ENCODE measurements at places on chromosomes 12 and 14. TPM values are rescaled to one million over a fixed set of nuclear protein-coding genes. Genes with fewer than 3 reads are reported as not detected.

- DNase-seq = no peak
Observed at GRCh38 chr14:84493779-84494178, 1036.2 kb upstream of the FLRT2 start.

- DNase-seq = no peak
Observed at GRCh38 chr14:82935691-82936090, 1402.0 kb upstream of the SEL1L start.

DNA sequence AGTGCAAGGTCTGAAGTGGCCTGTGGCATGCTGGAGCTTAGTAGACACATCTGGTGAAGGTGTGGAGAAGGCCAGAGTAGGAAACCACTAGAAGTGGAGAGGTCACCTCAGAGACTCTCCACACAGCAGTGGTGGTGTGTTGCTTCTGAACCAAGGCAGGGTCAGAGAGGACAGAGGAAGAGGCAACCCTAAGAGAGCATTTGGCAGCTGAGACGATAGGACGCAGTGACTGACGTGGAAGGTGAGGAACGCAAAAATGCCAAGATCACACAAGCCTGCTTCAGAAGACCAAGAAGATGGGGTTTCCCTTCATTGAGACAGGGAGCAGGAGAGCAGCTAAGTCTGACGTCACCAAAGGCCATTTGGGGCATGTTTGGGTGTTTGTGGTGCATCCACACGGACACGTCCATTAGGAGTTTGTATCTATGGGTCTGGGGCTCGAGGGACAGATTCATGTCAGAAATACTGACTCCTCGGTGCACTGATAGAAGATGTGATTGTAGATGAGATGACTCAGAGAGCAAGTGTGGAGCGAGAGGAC lies 338.1 kb downstream of the CACNA1C start:
- DNase-seq = no peak

DNA sequence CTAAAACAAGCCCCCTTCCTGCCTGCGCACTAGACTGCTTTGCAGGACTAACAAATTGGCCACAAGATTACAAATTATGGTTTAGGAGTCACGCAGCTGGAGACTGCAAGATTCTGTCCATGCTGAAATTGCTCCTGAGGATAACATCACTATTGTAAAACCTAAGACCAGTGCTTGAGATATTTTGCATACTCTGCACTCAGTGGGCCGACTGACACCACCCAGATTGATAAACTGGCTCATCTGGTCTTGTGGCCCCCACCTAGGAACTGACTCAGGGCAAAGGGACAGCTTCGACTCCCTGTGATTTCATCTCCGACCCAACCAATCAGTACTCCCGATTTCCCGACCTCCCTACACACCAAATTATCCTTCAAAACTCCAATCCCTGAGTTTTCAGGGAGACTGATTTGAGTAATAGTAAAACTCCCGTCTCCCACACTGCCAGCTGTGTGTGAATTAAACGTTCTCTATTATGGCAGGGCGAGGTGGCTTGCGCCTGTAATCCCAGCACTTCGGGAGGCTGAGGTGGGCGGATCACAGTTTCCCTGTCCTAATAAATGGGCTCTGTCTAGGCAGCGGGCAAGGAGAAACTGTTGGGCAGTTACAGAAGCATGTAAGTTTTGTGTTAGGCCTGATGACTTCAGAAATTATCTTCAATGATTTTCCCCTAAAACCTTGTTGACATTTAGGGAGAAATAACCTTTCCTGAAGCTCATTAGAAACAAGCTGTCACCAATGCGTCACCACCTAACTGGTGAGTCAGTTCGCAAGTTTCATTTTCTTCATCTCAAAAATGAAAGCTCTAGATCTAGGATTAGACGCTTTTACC lies 5.3 kb upstream of the UBC start:
- no peak for DNase-seq

- DNase-seq = no peak
Observed at GRCh38 chr14:91975763-91976162, 28.3 kb upstream of the FBLN5 start.

- no peak for DNase-seq
Observed at GRCh38 chr12:128507470-128507869, 240.5 kb downstream of the TMEM132C start.

GRCh38 chr12:96219700-96220206 lies 25.6 kb downstream of the ELK3 start:
- DNase-seq = no peak

GRCh38 chr14:75182821-75183220 lies 6.4 kb upstream of the TMED10 start:
- no peak for DNase-seq

Gene SDS
- polyA plus RNA-seq = 0.31 TPM

DNA sequence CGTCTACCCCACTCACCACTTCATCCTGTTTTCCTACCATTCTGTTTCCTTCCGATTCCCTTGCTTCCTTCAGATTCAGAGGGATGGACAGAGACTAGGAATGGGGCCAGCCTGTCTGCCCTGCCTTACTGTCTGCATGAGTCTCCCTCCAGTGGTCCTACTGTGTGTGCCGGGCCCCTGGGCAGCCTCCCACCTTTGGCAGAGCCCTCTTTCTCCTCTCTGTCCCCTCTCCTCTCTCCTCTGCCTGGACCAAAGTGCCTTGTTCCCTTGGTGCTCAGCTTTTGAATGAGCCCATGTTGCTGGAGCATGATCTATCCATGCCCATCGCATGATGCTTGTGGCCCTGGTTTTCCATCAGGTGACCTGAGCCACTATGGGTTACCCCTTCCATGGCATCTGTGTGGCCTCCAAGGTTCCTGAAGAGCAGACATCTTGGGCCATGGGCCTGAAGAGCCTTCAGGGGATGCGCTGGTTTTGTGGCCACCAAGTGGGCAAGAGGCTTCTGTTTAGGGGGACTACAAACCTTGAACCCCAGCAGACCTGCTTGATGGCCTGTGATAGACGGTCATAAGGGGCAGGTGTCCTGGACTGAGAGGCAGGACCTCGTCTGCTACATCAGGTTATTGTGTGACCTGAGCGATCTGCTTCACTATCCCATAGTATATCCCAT lies 54.2 kb upstream of the BCL11B start:
- DNase-seq = no peak

- DNase-seq = no peak
Observed at GRCh38 chr14:105847400-105847799, 321.0 kb downstream of the TMEM121 start.

Gene TAS2R31
- 0.82 TPM for polyA plus RNA-seq

DNA sequence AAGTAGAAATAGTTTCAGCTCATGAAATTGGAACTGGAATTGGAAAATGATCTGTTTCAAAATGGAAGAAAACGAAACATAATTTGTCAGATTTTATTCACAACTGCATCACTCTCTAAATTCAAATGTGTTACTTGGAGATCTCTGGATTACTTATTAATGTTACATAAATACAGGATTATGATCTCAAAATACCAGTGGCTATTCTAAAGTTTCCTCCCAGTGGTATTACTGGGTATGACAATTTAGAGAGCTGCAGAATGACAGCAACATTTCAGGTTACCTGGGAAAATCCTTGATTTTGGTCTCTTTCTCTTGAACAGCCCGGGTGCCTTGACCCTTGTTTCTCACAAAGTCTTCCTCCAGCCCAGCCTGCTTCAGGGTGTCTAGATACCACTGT lies 14.2 kb downstream of the FAM161B start:
- DNase-seq = no peak

DNA sequence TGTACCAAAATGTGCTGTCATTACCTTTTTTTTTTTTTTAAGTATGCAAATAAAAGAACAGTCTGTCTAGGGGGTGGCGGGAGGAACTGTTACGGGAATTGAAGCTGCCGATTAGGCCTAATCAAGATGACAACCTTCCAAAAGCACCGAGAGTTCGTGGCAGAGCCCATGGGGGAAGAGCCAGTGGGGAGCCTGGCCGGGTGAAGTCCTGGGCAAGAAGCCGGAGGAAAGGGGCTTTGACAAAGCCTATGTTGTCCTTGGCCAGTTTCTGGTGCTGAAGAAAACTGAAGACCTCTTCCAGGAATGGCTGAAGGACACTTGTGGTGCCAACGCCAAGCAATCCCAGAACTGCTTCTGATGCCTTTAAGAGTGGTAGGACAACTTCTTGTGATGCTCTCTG lies 42.6 kb downstream of the ACTN1 start:
- DNase-seq = no peak

DNA sequence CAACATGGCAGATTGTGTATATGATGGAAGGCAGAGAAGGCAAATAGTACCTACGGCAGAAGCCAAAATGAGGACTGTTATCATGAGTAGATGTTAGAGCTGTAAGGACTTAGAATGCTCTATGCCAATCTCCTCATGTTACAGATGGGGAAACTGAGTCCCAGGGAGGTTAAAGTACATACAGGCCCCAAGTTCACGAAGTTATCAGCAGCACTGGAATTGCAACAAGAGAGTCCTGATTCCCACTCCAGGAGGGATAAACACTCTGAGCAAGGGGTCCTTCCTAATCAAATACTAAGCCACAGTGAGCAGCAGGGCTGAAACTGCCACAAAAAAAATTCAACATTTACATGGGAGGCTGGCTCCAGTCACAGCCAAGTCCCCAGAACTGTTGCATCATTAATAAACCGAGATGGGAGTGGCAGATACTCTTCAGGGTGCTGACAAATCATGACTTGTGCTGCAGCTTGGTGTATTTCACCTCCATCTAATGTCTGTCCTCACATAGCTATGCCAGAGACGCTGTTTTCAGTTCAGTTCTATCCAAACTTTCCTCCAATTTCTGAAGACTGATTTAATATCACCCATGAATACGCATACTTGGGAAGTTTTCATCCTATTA lies 24.2 kb downstream of the NUAK1 start:
- no peak for DNase-seq

Gene BCL2L2
- polyA plus RNA-seq = 53.8 TPM

Gene CMA1
- polyA plus RNA-seq = not detected

- DNase-seq = no peak
Observed at GRCh38 chr12:26058308-26058707, 66.5 kb downstream of the BHLHE41 start.

DNA sequence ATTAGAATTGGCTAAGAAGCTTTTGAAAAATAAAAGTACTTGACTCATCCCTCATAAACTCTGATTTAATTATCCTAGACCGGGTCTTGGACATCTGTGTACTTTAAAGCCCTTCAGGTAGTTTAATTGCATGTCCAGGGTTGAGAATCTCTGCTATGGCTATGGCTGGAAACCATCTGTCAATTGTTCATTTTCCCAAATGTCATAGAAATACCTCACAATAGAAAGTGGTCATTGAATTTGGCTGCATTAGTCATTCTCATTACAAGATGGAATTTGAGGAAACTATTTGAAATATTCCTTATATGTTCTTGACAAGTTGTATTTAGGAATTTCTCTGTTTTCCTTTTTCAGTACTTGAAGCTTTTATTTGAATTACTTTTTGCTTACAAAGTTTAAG lies 111.3 kb downstream of the TSHR start:
- no peak for DNase-seq

- no peak for DNase-seq
Observed at GRCh38 chr12:132544080-132544397, 54.1 kb downstream of the FBRSL1 start.

Gene GARIN6
- not detected for polyA plus RNA-seq

DNA sequence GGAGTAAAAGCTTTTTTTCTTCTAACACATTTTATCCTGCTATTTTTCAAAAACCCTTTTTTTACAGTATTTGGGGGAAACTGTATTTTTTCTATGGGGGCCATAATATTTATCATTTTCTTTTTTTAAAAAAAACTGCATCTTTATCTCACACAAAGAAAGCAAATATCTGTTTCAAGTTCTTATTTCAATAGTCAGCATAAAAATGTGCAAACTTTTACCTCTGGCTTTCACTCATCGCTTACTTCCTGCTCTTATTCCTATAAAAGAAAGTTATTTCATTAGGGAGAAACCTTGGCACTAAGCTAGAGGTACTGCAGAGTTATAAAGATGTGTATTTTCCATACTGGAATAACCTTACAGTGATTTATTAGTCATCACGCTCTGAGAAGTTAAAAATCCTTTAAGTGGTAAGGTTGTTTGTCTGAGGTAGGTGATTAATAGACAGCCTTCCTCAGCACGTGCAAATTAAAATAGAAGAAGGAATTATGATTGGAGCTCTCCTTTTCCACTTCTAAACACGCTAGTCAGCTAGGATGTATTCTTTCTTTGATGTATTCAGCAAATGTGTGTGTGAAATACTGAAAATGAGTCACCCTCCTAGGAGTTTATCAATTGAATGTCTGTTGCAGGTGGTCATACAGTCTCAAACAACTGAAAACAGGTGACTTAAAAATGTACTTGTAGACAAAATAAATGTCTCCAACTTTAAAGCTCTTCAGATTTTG lies 461.0 kb downstream of the GXYLT1 start:
- DNase-seq = no peak

DNA sequence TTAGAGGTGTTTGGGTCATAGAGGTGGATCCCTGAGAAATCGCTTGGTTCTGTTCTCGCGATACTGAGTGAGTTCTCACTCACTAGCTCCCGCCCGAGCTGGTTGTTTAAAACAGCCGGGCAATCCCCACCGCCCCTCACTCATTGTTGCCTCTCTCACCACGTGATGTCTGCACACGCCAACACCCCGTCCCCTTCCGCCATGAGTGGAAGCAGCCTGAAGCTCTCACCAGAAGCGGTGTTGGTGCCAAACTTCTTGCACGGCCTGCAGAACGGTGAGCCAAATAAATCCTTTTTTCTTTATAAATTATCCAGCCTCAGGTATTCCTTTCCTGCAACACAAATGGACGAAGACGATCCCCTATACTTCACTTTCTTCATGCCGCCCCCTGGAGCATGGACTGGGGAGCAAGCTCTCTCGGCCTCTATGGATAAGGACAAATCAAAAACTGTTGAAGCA lies 45.4 kb upstream of the CCND2 start:
- no peak for DNase-seq

Gene NPFF
- polyA plus RNA-seq = not detected

DNA sequence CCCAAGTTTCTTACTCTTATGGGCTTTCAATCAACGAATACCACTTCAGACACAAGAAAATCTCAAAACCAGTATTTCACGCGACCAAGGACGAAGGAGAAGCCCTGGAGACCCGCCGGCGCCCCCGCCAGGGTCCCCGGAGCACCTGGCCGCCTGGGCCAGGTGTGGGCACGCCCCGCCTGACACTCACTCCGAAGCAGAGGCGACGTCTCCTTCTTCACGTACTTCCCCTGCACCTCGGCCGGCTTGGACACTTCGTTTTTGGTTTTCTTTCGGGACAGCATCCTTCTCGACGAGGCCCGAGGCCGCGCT lies 466 bp downstream of the SAV1 start:
- no peak for DNase-seq

DNA sequence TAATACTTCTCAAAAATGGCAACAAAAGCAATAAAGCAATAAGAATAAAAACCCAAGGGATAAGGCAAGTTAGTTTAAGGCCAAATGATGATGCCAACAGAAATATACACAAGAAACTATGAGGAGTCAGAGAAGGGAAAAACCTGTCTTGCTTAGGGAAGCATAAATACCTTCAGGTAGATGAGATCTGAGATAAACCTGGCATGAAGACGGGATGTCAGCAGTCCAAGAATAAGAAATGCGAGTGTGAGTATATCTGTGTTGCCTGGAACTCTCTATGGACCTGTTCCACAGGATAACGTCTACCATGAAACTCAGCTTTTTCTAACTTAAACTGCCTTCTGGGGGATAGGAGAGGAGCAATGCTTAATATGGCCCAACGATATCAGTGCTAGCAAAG lies 30.6 kb downstream of the KCNH5 start:
- no peak for DNase-seq

GRCh38 chr12:67025543-67026114 lies 243.5 kb upstream of the CAND1 start:
- DNase-seq = peak; percentile 23

GRCh38 chr14:95500772-95501401 lies 15.6 kb downstream of the SYNE3 start:
- DNase-seq = no peak

Measured in large intestine (tissue), 12 donors.